ENCODE measurements at places on chromosomes 13 and 19.

GRCh38 chr19:9075064-9075949 is 11.6 kb upstream of the OR1M1 start:
- DNase-seq: peak; percentile 80

DNA sequence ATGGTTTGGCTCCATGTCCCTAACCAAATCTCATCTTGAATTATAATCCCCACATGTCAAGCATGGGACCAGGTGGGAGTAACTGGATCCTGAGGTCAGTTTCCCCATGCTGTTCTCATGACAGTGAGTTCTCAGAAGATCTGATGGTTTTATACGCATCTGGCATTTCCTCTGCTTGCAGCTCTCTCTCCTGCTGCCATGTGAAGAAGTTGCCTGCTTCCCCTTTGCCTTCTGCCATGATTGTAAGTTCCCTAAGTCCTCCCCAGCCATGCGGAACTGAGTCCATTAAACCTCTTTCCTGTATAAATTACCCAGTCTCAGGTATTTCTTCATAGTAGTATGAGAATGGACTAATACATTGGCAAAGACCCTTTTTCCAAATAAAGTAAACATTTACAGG is 96.8 kb downstream of the TSHZ3 start:
- DNase-seq: no peak

GRCh38 chr19:31351056-31351854 is 2.0 kb upstream of the TSHZ3 start:
- peak; percentile 72 for DNase-seq

DNA sequence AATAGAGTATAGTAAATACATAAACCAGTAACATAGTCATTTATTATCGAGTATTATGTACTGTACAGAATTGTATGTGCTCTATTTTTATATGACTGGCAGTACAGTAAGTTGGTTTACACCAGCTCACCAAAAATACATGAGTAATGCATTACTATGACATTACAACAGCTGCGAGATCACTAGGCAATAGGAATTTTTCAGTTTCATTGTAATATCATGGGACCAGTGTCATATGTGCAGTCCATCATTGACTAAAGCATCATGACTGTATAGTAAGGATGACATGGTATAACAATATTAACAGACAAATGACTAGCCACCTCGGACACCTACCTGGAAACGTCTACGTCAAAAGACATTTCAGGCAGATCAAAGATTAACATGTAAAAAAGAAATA is 33.6 kb downstream of the ATP7B start:
- no peak for DNase-seq

DNA sequence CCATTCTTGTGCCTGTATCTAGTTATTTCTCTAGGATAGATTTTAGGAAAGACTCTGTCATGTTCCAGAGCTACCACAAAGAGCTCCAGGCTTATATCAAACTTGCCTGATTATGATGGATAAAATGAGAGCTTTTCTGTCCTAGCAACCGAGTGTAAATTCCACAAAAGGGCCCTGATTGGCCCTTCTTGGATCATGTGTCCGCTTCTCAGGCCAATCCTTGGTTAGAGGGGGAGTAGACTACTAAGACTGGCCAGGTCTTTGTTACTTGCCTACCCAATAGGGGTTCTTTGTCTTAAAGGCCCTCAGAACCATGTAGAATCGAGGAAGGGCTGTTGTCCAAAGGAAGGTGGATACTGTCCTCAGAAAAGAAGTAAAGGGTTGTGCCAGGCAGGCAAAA is 2.4 kb downstream of the DHX34 start:
- peak; percentile 44 for DNase-seq

DNA sequence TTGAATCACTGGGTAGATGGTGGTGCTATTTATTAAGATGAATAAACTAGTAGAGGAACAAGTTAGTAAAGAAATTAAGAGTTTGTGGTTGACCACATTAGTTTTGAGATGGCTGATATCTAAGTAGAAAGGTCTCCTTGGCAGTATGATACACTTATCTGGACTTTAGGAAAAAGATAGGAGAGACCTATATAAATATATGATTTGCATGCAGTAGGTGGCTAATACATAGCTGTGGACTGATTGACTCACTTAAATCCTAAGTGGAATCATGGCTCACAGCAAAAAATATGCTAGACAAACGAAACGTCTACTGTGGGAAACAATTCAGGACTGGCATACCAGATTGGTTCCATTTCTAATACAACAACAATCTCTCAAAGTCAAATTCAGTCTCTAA is 92.0 kb downstream of the CAB39L start:
- DNase-seq: peak; percentile 16

- DNase-seq: no peak
These were observed 237.4 kb downstream of the PCDH9 start for GRCh38 chr13:66992719-66993118.

DNA sequence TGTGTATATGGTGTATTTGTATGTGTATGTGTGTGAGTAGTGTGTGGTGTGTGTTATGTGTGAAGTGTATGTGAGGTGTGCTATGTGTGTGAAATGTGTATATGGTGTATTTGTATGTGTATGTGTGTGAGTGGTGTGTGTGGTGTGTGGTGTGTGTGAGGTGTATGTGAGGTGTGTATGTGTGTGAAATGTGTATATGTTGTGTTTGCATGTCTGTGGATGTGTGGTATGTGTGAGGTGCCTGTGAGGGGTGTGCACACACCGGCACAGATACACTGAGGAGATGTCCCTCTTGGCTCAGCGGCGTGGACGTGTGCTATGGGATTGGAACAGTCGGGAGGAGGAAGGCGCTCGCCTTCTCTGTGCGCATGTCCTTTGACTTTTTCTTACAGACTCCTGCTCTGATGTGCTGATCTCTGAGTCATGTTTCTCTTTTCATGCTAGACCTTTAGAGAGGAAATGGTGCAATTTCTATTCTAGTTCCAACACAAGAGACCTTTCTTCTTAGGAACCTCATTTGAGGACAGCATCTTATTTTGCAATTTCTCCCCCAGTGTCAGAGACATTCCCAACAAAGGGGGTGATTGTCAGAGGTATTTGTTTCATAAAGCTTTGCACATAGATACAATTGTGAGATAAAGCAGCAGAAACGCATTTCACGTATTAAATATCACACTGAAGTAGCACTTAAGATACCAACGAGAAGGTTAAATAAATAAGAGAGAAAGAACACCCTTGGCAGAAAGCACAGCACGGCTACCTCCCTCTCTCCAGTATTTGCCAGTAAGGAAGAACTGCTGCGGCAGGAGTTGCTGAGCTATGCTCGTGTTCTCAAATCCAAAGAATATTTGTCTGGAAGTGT is 11.3 kb upstream of the TNFRSF19 start:
- DNase-seq: peak; percentile 87

DNA sequence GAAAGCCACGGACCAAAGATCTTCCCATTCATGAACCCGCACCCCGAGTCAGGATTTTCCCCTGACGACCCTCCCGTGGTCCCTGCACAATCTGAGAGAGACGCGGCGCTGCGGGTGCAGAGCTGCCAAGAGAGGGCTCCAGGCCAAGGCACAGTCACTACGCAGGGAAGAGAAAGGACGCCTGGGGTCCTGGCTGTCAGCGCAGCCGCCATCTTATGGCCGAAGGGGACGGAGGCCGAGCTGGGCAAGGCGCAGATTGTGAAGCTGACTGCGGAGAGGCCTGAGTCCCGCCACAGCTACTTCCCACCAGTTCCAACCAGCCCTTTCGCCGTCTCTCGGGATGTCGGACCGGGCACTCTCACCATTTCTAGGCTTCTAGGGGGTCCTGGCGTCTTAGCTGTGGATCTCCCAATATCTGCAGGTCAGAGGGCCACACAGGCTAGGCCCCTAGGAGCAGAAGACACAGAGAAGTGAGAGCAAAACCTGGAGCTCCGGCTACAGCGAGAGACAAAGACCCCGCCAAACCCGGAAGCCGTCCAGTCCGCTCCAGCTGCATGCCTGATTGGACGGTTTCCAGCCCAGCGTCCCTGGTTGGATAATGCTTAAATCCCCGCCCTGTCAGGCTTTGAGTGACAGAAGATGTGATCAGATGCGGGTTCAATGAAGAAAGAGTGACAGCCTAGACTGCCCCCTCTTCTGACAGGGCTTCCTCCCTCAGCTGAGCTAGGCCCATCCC is at the start of gene ZNF100:
Gene ZNF100, minus strand, starts transcription at position 515 of the 736 bp plus-strand sequence. Its CDS starts 150 bp downstream, at position 365.
- peak; percentile 93 for DNase-seq

- no peak for DNase-seq
These were observed 549.0 kb downstream of the KCTD12 start for GRCh38 chr13:76336889-76337844.

- no peak for DNase-seq
These were observed 51.4 kb upstream of the SGCG start for GRCh38 chr13:23129331-23129730.

GRCh38 chr19:4559569-4559968 is at the start of gene SEMA6B:
SEMA6B (minus strand) TSS chr19:4559684; CDS start chr19:4558457, 1,227 bp downstream.
- no peak for DNase-seq

DNA sequence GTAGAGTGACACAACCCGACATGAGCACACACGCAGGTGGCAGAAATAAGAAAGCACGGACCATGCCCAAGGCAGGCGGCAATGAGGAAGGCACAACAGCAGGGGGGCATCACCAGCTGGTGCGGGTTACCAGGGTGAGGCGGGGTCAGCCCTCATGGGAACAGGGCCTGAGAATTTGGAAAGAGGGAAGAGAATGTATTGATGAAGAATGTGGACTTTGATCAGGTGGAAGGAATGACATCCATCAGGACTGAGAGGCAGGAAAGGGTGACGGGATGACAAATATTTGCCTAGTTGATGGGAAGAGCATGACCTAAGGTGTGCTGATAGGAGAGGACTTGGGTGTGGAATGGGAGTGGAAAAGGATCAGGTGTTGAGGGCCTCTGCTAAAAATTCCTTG is 177.5 kb downstream of the ABCC4 start:
- DNase-seq: no peak

GRCh38 chr19:38737921-38738737 is 6.1 kb downstream of the CAPN12 start:
- DNase-seq: peak; percentile 7

DNA sequence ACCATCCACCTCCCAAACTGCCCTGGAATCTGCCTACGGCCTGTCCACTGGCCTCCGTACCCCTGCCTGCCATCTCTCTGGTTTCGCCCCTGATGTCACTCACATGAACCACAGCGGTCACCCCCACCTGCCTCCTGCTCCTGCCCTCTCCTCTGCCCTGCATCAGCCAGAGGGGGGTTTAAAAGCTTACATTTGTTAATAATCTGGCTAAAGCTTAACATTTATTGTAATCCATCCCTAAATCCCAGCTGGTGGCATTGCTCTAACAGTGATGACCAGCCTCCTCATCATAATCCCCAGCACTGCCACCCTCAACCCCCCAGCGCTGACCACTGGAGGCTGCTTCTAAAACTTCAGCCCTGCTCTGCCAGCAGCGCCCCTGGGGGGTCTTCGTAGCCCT is 38.9 kb downstream of the DNM2 start:
- DNase-seq: no peak

DNA sequence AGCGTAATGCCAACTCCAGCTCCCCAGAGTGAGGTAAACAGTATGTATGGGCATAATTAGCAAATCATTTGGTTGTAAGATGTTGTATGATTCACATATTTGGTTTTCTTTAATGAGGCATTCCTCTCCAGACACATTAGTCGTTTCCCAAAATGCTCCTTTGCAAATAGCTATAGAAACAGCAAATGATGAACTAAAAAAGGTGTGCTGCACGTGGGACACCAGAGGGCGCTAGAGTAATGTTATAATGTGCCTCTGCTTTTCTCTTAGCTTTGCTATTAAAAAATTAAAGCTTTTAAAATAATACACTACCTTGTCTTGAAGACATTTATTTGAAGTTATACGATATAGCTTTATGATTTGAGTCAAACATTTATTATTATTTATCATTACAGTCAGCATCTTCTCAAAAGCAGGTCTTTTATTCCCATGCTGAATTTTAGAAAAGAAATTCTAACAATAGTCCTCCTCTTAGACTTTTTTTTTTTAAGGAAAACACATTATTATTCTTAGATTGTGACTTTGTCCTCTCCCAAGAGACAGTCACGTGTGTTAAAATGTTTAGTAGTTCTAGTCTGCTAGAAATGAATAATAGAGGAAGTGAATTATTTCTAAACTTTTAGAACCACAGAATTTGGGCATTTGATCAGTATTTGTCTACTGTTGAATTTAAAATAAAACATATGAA is 121.6 kb upstream of the FRY start:
- DNase-seq: peak; percentile 76

DNA sequence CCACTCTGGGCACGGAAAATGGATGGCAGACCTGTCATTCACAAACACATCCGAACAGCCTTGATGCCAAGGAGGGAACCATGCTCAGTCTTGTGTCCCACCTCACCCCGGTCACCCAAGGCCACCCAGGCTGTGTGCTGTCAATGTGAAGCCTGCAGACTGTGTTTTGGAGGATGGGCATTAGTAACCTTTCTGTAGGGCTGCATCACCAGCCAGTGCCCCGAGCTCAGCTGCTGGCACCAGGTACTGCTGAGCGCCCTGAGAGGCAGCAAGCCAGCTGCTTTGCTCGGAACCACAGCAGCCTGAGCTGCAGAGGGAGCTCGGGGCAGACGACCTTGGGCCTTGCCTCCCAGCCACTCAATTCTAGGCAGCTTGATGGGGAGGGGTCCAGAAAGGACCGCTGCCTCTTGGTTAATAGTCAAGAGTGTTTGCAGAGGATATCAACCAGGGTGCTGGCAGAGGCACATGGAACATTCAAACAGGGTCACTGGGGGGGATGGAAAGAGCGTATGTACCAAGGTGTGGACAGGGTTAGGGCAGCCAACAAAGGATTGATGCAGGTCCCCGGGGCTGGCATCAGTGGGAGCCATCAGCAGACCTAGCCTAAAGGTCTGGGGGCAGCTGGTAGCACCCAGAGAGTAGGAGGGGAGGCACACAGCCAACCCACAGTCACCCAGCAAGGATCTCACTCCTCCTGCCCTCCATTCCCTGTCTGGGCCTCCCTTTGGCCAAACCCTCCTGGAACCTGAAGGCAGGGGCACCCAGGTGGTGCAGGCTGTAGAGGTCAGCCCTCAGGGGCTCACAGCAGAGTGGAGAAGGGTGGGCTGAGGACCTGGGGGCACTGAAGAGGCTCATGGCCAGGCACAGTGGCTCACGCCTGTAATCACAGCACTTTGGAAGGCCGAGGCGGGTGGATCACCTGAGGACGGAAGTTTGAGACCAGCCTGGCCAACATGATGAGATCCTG is 8.1 kb downstream of the VSTM2B start:
- no peak for DNase-seq

DNA sequence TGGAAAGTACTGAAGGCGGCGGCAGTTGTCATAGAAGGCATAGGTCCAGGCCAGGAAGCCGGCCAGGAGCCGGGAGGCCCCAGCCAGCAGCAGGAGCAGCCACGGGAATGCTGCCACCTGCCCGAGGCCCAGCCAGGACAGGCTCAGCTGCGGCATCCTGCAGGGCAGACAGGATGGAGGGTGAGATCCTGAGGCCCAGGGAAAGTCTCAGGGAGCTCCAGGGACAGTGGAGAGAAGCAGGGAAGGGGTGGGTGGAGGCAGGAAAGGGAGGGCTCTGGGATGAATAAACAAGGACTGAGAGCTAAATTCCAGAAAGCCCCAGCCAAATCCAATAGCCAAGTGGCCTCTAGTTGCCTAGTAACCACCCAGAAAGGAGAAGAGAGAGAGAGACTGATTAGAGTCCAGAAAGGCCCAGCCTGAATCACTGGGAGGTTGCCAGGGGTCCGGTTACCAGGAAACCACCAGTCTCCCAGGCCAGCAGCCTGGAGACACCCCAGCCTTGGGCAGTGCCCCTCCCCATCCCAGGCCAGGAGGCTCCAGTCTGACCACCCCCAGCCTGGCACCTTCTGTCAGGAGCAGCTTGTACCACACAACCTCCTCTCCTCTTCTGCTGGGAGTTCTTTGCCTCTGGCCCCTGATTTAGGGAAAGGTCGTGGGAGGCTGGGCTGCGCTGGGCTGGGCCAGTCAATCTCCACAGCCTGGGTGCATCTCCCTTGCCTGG is 7.5 kb upstream of the OR10H5 start:
- no peak for DNase-seq

Measured in EH (cell line).